ENCODE measurements at places on chromosomes 4 and X. TPM values are rescaled to one million over a fixed set of nuclear protein-coding genes. Genes with fewer than 3 reads are reported as not detected.

The MAP9 gene
- total RNA-seq, result 9.8 TPM

The LRIT3 gene
- total RNA-seq, result 0.05 TPM

The SPATA18 gene
- total RNA-seq, result 0.39 TPM

The PRRG3 gene
- total RNA-seq, result not detected

GRCh38 chr4:10180927-10181744 lies 64.5 kb upstream of the WDR1 start:
- no peak overlapping the region for H3K4me3 ChIP-seq
- DNase-seq, result no peak
- no peak overlapping the region for H3K27ac ChIP-seq
- peaks cover 2% of the 10 kb centered on the region for H3K27me3 ChIP-seq
- H3K36me3 ChIP-seq, result no peaks in the 10 kb centered on the region
- H3K4me1 ChIP-seq, result no peaks in the 10 kb centered on the region

- H3K36me3 ChIP-seq, result no peaks in the 10 kb centered on the region
- H3K4me3 ChIP-seq, result no peak overlapping the region
- H3K27me3 ChIP-seq, result no peaks in the 10 kb centered on the region
- no peaks in the 10 kb centered on the region for H3K4me1 ChIP-seq
These were observed 17.1 kb downstream of the MTTP start for GRCh38 chr4:99591757-99592156.

DNA sequence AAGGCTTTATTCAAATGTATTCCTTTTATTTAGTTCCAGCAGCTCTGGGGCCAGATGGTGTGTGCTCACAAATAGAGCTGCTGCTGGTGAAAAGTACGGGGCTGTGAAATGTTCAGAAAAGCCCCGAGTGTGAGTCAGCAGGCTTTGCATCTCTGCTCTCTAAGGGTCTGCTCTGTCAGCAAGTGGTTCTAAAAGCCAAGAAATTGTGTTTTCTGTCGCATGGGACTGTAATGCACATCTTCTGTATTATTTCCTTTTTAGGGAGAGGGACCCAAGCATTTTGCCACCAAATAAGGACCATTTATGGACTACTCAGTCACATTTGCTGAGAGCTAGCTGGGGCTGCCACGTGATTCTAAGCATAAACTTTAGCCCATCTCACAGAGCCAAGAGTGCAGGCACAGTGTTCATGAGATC lies 82.9 kb upstream of the NHS start:
- no peak overlapping the region for H3K4me3 ChIP-seq
- H3K4me1 ChIP-seq, result no peaks in the 10 kb centered on the region
- H3K27me3 ChIP-seq, result no peaks in the 10 kb centered on the region
- DNase-seq, result no peak
- H3K27ac ChIP-seq, result no peak overlapping the region

- DNase-seq, result peak; percentile 33
- no peaks in the 10 kb centered on the region for H3K36me3 ChIP-seq
- H3K4me1 ChIP-seq, result no peaks in the 10 kb centered on the region
- H3K27ac ChIP-seq, result no peak overlapping the region
These were observed 100.1 kb downstream of the REPS2 start for GRCh38 chrX:17046478-17047097.

DNA sequence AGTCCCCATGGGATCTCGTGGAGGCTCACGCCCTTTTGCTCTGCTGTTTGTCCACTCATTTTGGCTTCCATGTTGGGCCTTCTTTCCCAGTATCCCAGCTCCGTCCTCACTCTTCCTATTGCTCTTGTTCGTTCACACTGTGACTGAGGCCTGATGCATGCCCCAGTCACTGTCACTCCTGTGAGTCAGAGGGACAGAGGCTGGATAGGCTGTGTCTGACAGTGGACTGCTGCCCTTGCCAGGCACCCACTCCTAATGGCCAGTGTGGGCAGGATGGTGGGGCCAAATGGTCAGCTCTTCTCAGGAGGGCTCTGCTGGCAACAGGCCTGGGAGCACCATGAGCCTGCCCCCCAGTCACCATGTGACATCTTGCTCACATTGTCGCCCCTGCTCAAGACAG lies 40.0 kb downstream of the HADH start:
- no peak for DNase-seq
- H3K27me3 ChIP-seq, result no peaks in the 10 kb centered on the region
- no peaks in the 10 kb centered on the region for H3K36me3 ChIP-seq
- no peak overlapping the region for H3K27ac ChIP-seq
- no peaks in the 10 kb centered on the region for H3K4me1 ChIP-seq

DNA sequence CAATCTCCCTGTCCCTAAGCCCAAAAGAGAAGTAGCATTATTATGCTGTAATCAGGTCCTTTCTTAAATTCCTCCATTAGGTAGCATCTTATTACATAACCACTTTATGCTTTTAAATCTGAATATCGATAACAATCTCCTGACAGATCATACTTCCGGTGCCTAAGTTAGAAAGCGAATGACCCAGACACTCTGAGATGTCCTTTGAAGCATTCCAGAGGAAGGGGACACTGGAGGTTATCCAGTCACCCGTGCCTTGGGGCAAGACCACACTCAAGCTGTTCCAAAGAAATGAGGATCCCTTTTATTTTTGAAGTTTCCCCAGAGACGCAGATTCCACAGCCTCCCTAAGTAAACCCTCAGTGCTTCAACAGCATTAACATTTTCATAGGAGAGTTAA lies 125.7 kb downstream of the PALLD start:
- DNase-seq, result no peak
- H3K36me3 ChIP-seq, result no peaks in the 10 kb centered on the region
- no peak overlapping the region for H3K27ac ChIP-seq
- H3K4me1 ChIP-seq, result no peaks in the 10 kb centered on the region
- H3K27me3 ChIP-seq, result no peaks in the 10 kb centered on the region

DNA sequence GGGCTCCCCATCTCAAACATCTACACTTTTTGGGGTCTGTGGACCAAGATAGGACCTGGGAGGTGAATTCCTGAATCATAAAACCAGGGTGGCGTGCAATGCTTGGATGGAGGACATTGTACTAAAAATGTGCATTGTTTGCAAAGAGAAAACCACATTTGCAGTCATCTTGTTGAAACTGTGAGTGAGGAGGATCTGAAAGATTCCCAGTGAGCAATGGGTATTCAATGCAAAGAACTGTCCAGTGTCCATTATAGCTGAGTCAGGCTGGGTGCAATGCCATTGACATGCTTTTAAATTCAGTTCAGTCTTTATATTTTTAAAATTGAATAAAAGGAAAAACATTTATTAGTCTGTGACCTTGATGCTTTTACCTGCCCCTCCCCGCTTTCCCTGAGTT lies 215.7 kb downstream of the STK32B start:
- DNase-seq, result no peak
- H3K4me3 ChIP-seq, result no peak overlapping the region
- H3K27ac ChIP-seq, result no peak overlapping the region
- H3K36me3 ChIP-seq, result no peaks in the 10 kb centered on the region
- H3K4me1 ChIP-seq, result no peaks in the 10 kb centered on the region
- H3K27me3 ChIP-seq, result no peaks in the 10 kb centered on the region

GRCh38 chr4:21113496-21114223 lies 413.4 kb downstream of the PACRGL start:
- H3K4me1 ChIP-seq, result no peaks in the 10 kb centered on the region
- H3K27ac ChIP-seq, result no peak overlapping the region

Data from Panc1 (cell line).